ENCODE measurements at places on chromosomes 7 and 10.
A peak's percentile ranks its signal among the peaks of the same experiment; 100 is the strongest.

DNA sequence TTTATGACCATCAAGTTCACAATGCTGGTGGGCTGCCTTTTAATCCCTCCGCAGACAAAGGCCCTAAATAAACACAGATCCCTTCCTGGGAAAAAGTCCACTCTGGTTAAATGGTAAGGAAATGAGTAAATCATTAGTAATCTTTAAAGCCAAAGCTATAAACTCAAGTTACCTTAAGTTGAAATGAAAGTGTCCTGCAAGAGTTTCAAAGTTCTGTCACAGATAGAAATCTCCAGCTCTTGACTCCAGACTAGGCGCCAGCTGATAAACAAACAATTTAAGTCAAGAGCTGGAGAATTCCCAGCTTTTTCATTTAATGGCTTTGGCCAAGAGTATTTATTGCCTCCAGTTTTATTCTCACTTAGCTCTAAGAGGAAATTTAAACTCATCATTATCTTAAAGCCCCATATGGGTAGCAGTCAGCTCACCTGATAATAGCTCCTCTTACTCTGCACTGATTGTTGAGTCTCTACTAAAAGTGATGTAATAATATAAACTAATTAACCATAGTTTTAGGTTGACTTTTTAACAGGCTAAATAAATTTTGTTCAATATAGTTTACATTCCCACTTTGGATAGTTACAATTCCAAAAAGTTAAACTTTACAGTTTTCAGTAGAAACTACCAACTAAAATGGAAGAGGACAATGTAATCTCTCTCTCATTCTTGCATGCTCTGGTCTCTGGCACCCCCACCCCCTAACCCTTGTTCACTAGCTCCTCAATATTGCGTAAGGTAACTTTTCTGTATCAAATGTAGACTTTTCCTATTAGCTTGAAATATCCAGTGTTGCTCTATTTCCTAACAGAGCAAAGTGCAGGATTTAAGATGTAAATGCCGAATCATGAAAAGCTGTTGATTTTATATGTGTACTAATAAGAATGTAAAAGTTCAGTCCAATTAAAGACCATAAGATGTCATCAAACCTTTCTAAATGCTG is 56.1 kb downstream of the HIBADH start:
- peak; percentile 76 for DNase-seq

- no peak for DNase-seq
Measured at GRCh38 chr10:124283215-124283948, 135.3 kb downstream of the OAT start.

GRCh38 chr7:133746305-133746704 is 380.8 kb upstream of the LRGUK start:
- no peak for DNase-seq

DNA sequence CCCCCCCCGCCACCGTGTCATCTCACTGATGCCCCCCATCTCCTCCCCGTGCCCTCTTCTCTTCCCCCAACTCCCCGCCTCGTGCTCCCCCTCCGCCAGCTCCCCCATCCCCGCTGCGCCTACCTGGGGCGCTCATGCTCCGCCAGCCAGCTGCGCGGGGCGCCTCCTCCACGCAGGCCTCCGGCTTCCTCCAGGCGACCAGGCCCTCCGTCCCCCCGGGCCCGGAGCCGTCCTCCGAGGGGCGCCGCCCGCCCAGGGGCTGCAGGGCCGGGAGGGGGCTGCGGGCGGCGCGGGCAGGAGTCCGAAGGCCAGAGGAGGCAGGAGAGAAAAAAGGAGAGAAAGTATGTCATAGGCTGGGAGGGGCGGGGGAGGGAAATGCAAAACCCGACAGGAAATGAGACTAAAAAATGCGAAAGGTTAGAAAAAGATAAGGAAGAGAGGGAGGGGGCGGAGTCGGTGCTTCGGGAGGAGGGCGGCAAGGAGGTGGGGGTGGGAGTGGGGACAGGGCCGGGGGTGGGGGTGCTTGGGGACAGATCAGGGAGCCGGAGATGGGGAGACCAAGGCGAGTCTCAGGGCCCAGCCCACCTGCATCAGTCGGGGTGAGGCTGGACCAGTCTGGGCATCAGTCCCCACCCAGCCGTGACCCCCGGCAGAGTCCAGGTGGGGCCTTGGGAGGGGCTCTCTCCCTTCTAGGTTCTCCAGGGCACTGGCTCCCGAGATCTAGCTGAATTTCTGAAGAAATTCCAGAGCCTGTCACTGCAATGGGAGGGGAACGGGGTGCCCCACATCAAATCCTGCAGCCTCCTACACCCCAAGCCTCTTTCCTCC is at the start of gene CARD11:
TSS of gene CARD11 (minus strand) at position 324 of the 828 bp plus-strand sequence. CDS start 85,361 bp downstream, outside the sequence.
- no peak for DNase-seq

DNA sequence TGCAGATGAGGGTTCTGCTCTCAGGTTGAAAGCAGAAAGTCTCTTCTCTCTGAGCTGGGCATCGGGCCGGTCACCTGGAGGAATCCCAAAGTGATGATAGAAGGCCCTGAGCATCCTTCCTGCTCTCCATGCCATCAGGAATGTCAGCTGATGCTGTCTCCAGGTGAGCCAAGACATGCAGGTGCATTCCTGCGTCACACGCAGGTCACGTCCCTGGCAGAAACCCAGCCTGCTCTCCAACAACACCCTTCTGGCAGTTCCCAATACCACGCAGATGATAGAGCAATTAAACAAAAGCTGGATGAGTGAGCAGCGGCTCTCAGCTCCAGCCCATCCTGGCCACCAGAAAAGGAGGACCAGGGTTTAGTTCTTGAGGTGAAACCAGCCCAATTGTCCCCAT is 6.9 kb upstream of the WIPI2 start:
- DNase-seq: no peak

DNA sequence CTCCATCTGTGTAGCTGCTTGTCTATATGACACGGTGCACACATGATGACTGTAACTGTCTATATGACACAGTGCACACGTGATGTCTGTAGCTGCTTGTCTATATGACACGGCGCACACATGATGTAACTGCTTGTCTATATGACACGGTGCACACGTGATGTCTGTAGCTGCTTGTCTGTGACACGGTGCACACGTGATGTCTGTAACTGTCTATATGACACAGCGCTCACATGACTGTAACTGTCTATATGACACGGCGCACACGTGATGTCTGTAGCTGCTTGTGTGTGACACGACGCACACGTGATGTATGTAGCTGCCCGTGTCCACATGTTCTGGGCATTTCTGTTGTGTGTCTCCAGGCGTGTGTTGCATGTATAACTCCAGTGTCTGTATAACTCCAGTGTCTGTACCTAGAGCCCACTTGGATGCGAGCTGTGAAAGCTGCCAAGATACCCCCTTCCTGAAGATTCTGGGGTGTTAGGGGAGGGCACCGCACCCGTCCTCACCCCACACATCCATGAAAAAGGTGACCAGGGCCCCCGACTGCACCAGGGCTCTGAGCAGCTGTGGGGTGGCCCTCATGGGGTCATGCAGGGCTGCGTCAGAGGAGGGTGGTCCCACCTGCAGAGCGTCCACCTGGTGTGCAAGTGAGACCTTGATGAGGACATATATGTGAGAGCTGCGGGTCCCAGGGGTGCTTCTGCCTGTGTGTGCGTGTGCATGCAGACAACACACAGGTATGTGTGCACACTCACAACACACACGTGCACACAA is 137.9 kb downstream of the ELFN1 start:
- DNase-seq: no peak

GRCh38 chr10:124975977-124976514 is 34.1 kb downstream of the ZRANB1 start:
- no peak for DNase-seq

DNA sequence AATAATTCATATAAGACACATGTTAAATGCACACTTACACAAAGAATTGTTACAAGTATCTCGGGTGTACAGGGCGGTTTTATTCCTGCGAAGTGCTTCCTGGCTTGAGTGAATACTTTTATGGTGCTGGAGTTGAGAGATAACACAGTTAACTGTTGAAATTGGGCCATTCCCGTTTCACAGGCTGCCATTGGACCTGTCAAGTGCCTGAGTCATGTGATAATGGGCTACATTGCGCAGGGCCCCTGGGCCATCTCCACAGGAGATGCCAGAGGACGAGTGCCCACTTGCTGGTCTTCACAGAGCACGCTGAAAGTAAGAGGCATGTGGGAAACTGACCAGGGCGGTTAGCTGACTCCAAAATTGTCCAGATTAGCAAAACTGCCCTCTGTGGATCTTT is 4.8 kb downstream of the FBH1 start:
- no peak for DNase-seq
